ENCODE measurements at places on chromosomes 6 and 20.

DNA sequence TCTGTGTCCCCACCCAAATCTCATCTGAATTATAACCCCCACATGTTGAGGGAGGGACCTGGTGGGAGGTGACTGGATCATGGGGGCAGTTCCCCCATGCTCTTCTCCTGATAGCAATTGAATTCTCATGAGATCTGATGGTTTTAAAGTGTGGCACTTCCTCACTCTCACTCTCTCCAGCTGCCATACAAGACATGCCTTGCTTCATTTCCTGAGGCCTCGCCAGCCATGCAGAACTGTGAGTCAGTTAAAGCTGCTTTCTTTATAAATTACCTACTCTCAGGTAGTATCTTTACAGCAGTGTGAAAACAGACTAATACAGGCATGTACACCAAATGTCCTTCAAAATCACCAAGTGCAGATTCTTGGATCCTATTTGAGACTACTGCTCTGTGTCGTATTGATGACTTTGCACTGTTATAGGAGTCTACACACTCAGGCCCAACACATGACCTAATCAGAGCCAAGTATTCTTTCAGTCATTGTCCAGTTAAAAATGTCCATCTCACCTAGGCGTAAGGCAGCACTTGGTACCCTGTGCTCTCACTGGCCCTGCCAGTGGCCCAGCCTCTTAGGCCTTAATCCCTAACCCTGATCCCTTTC is 52.8 kb upstream of the UST start:
- no peak for DNase-seq

- no peak for DNase-seq
Observed at GRCh38 chr20:9615766-9616454, 101.5 kb downstream of the LAMP5 start.

- no peak for DNase-seq
Observed at GRCh38 chr20:59724457-59725366, 120.4 kb downstream of the PHACTR3 start.

DNA sequence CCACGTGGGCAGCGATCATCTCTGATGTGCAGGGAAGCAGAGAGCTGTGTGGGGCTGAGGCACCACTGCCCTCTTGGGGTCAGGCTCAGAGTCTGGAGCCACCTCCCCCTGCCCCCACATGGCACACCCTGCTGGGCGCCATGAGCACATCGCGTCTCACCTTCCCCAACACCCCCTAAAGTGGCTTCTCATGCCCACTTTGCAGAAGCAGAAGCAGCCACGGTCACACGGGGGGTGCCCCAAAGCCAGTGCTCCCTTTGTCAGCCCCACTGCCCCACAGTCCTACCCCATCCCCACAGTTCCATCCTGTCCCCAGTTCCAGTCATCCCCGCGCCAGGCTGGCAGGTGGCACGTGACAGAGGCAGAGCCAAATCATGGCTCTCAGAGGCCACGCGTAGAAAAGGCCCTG is 19.5 kb downstream of the SDCBP2 start:
- DNase-seq, result no peak

DNA sequence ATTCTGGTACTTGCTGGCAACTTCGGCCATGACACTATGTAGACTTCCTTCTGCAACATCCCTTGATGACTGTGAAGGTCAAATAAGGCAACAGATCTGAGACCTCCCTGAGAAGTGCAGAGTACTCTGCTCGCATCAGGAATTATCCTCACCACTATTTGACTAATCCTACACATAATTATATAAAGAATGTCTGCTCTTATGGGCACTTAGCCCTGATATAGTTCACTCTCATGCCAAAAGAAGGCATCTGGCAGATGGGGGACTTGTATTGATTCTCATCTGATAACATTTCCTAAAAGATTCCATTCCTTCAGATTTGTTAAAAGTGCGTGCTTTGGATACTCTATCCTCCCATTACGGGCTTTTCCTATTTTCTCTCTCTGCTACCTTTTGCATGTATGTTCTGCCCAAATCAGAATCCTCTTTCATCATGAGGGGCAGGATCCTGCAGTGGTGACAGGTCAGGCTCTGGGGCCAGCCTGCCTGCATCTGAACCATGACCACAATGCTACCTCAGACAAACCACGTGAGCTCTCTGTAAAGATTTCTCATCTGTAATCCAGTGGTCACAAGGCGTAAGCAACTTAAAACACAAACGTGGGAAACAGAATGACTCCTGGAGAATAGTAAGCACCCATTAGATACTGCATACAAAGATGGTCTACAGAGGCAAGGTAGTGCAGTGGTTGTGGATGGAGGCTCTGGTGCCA is 134.0 kb downstream of the GJA10 start:
- DNase-seq, result no peak

DNA sequence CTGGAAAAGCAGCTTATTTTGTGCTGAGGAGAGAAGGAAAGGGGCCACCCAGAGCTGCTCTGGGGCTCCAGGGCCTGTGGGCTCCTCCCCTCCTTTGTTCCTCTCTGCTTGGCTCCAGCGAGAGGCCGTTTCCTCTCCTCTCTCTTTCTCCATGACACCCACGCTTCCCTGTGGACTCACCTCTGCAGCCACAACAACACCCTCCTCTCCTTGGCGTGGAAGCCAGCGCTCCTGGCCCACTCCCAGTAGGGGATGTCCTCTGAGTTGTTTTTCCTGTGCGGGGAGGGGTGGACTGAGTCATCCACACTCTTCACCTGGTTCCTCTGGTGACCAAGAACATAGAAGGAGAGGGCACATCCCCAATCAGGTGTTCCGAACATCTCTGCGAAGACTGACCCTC is 4.9 kb upstream of the CDSN start:
- DNase-seq, result no peak

- no peak for DNase-seq
Observed at GRCh38 chr6:169005166-169005565, 248.5 kb downstream of the THBS2 start.

GRCh38 chr6:142647449-142648035 is 297.4 kb downstream of the HIVEP2 start:
- no peak for DNase-seq

DNA sequence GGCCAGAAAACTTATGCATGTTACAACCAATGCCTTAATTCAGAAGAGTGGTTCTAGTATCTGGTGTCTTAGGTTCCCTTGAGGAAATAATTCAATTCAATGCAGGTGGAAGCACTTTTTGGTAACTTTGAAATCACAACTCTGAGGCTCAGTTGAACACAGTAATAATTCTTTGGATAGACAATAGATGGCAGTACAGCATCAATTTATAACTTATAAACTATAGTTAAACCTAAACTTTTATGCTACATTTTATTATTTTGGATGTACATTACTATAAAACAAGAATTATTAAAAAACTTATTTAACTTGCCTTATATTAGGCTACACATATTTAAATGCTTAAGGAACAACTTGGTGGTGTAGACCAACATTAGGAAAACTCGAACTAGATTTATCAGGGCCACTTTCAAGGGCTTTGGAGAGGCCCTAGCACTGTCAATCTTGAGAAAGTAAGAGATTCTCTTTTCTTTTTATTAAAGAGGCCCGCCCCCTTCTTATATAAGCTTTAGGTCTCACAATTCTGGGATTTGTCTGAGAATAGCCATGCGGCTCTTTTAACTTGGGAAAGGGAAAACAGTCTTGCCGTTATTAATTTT is 85.9 kb downstream of the CRYBG1 start:
- DNase-seq, result no peak

DNA sequence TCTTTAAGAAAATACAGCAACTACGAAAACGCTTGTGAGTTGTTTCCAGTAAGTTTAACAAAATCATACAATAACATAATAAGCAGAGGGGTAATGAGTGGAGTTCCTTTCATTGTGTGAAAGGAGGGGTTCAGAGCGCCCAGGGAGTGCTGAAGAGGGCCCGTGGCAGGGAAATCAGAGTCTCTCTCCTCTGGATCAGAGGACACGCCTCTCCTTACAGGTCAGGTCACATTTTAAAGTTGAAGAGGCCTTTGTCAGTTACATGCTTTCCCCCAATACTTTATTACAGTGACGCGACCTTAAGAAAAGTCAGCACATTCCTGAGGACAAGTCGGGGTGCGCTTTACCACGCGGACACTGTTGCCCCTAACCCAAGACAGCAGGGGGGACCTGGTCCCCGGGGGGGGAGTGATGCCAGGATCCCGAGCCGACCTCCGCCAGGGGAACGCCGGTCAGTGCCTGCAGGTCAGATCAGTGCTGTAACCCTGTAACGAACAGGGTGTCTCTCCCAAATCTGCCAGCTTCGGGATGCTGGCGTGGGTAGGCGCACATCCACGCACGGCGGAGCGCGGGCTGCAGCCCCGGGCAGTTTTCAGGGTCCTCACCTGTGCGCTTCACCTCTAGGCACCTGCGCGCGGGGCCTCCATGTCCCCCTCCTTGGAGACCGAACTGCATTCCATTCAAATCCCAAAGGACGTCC is 848 bp downstream of the DACT2 start:
- no peak for DNase-seq

- no peak for DNase-seq
Observed at GRCh38 chr20:20161611-20162010, 109.3 kb downstream of the CFAP61 start.

GRCh38 chr20:38685853-38686473 is 38.3 kb upstream of the SLC32A1 start:
- no peak for DNase-seq

DNA sequence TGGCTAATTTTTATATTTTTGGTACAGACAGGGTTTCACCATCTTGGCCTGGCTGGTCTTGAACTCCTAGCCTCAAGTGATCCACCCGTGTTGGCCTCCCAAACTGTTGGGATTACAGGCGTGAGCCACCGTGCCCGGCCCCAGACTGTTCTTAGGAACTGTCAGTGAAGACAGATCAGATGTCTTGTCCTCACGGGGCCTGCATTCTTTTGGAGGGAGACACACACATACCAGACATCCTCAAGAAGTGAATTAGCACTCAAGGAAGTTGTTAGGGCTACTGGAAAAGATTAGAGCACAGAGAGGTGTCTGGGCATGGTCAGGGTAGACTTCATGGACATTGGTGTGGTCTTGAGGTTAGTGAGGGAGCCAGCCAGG is 10.3 kb upstream of the LPIN3 start:
- no peak for DNase-seq

- no peak for DNase-seq
Observed at GRCh38 chr6:15741405-15741804, 78.6 kb upstream of the DTNBP1 start.

DNA sequence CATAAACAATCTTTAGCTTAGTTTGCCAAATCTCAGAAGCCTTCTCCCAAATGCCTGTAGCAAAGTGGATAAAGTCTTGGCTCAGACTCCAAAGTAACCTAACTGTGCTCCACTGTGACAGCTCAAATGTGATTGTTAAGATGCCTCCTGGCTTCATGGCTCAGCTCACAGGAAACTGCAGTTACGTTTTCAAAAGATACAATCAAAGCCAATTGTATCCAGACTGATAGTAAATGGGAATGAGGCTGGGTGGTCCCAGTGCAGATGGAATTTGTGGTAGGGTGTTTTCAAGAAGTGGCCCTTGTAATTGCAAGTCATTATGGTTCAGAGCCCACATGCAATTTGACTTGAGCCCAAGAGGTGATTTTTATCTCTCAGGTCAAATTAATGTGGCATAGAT is 151.2 kb upstream of the TAB2 start:
- no peak for DNase-seq

GRCh38 chr6:13066820-13067219 is 261.5 kb downstream of the TBC1D7 start:
- DNase-seq, result no peak

- no peak for DNase-seq
Observed at GRCh38 chr20:44748005-44748370, 2.3 kb downstream of the KCNK15 start.

- no peak for DNase-seq
Observed at GRCh38 chr6:35151466-35151865, 10.3 kb upstream of the TCP11 start.

- no peak for DNase-seq
Observed at GRCh38 chr6:43705996-43706395, 18.4 kb upstream of the MRPS18A start.

DNA sequence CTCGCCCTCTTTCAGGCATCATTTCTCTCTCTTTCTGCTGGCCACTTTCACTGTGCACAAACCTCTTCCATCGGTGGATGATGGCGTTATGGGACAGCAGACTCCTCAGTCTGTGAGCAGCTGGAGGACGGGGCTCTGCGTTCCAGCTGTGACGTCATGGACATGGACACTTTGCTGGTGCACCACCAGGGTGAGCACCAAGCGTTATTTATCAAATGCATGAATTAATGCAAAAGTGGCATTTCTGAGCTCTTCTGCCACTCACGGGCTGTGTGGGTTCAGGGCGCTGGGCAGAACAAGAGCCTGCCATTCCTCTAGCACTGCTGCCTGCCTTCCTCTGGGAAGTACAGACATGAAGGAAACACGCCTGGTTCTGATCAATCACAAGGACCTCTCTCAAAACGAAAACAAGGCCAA is 82.9 kb upstream of the MPC1 start:
- no peak for DNase-seq

- DNase-seq, result no peak
Observed at GRCh38 chr20:7237251-7237650, 469.8 kb downstream of the BMP2 start.

- no peak for DNase-seq
Observed at GRCh38 chr6:74973591-74973990, 232.3 kb downstream of the COL12A1 start.

GRCh38 chr6:31405996-31406395 is 2.6 kb downstream of the MICA start:
- no peak for DNase-seq

- no peak for DNase-seq
Observed at GRCh38 chr6:113149511-113149910, 707.6 kb upstream of the MARCKS start.

DNA sequence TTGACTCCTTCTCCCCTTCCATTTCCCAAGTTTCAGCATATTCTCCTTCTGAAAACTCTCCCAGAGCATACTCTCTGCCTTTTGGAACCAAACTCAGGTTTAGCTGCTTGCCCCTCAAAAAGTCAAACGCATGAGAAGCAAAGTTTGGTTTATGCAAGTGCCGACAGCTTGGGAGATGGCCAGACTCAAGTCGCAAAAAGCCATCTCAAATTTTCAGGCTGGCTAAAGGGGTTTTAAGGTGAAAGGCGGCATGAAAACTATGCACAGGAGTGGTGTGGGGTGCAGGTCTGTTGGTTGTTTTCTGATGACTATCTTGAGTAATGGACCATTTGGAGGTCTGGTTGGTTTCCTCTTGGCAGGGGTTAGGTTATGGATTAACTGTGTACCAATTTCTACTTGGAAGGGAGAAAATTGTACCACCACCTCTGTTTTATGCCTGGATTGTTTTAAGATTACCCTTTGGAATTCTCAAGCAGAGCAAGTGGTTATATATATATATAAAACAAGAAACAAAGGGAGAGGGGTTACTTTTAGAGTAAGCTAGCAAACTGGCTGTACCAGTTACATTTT is 52.4 kb upstream of the SCGN start:
- DNase-seq, result no peak

GRCh38 chr6:21808551-21809242 is 215.1 kb downstream of the SOX4 start:
- no peak for DNase-seq

- no peak for DNase-seq
Observed at GRCh38 chr6:130507666-130508028, 141.8 kb downstream of the TMEM200A start.

DNA sequence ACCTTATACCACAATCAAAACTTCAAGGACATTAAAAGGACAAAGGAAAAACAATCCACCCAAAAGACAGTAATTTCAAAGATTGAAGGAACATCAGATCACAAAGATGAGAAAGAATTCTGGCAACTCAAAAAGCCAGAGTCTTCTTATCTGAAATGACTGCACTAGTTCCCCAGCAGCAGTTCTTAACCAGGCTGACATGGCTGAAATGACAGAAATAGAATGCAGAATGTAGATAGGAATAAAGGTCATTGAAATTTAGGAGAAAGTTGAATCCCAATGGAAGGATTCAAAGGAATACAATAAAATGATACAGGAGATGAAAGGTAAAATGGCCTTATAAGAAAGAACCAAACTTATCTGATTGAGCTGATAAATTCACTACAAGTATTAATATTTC is 231.4 kb downstream of the CD109 start:
- DNase-seq, result no peak

All from HS-5 (cell line).